Pulmonary artery endothelial cell (primary cell): ENCODE measurements at places on chromosomes 3 and 15. TPM values are rescaled to one million over a fixed set of nuclear protein-coding genes. Genes with fewer than 3 reads are reported as not detected.

FAM107A gene
- total RNA-seq: 3.8 and 9.6 TPM in 2 replicates

GRCh38 chr3:95752199-95752598 is 1062.2 kb upstream of the EPHA6 start:
- no peak for DNase-seq

SLCO2A1 gene
- total RNA-seq: 0.28 and 0.79 TPM in 2 replicates

DNA sequence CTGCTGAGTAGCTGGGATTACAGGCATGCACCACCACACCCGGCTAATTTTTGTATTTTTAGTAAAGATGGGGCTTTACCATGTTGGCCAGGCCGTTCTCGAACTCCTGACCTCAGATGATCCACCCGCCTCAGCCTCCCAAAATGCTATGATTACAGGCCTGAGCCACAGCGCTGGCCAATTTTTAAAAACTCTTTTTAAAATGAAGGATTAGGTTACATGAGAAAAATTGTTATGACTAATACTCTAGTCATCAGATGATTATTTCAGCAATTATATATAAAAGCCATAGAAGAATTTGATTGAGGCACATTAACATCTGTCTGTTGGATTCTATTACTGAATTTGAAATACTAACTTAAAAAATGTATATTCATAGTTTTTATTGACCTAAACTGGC is 134.1 kb upstream of the MNS1 start:
- no peak for DNase-seq
